ENCODE measurements at places on chromosomes 13 and 19.

DNA sequence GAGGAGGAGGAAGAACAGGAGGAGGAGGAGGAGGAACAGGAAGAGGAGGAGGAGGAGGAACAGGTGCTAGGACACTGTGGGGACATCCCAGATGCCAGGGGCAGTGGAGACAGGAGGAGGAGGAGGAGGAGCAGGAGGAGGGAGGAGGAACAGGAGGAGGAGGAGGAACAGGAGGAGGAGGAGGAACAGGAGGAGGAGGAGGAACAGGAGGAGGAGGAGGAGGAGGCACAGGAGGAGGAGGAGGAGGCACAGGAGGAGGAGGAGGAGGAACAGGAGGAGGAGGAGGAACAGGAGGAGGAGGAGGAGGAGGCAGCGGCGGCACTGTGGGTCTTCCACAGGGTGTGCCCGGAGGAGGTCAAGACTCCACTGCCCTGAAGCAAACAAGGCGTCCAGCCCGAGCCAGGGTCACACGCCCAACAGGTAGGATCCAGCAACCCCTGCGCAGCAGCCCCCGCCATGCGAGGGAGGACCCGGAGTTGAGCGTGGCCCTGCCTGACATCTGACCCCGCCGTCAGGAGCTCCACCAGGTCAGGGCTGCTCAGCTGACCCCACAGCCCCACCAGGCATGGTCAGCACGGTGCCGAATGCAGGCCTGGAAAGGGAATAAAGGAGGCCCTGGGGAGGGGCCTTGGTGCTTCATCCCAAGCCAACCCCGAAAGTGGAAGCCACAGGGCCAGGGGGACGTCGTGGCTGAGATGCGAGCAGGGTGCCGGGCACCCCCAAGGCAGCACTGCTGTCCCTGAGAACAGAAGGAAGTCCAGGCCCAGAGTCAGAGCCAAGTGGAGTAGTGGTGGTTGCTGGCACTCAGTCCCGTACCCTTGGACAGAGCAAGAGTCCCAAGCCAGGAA lies 9.2 kb downstream of the SBNO2 start:
- no peak for DNase-seq

DNA sequence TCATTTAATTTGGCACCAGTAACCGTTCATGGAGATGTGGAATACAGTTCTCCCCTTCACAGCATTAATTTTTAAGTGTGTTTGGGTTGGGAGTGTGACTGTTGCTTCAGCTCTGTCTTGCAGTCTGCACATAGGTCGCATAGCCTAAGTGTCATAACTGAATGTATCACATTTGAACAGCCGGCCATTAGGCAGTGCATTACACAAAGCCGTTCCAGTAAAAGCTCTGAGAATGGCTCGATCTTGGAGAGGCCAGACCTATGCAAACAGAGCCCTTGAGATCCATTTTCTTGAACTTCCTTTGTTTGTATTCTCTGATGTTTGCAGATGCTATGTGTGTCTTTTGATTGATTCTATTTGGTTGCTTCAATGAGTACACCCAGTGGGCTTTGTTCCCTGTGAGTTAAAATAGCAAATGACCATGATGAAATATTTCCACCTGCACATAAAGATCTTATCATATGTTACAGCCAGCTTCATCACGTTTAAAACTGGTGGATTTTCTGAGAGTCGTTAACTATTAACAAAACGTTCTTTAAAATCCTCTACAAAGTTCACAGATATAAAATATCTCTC lies 1104.9 kb upstream of the SLC10A2 start:
- DNase-seq: no peak

GRCh38 chr19:40555978-40556689 lies 20.5 kb upstream of the SHKBP1 start:
- DNase-seq: no peak

GRCh38 chr13:84431646-84432045 lies 549.4 kb upstream of the SLITRK1 start:
- DNase-seq: no peak

GRCh38 chr13:35781036-35782000 lies 304.8 kb upstream of the MAB21L1 start:
- no peak for DNase-seq

DNA sequence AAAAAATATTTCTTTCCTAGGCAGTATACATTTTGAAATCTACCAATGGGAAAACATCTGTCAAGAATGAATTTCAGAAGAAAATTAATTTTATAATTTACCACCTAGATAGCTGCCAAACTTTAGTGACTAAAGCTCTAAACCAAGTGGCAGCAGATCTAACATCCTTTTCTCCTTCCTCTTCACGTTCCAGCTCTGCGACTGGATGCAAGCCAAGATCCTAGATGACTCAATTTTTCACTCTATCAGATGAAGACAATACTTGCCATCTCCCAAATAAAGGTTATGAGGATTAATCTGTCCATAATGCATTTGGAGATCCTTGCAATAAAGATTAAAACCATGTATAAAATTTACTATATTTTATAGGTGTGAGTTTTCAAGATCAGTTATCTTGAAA lies 66.7 kb upstream of the MIR17HG start:
- DNase-seq: no peak

- DNase-seq: no peak
Measured at GRCh38 chr13:33472446-33472845, 186.9 kb upstream of the STARD13 start.
